K562 (cell line): ENCODE measurements at places on chromosomes 16 and 17. TPM values are rescaled to one million over a fixed set of nuclear protein-coding genes. Genes with fewer than 3 reads are reported as not detected.

TBX2 gene
- not detected in 2 replicates for polyA plus RNA-seq

GNG13 gene
- polyA plus RNA-seq = not detected in 2 replicates

- no peaks in the 10 kb centered on the region for H3K36me3 ChIP-seq
- H3K4me1 ChIP-seq = no peaks in the 10 kb centered on the region
- H3K27ac ChIP-seq = no peak overlapping the region
- H3K27me3 ChIP-seq = peaks cover 52% of the 10 kb centered on the region
Observed at GRCh38 chr16:84323606-84324005, 28.9 kb downstream of the WFDC1 start.

ALKBH5 gene
- polyA plus RNA-seq = 38.4 and 48.0 TPM in 2 replicates

GRCh38 chr17:41772218-41772585 lies 14.3 kb downstream of the JUP start:
- no peaks in the 10 kb centered on the region for H3K27me3 ChIP-seq
- no peak overlapping the region for H3K4me3 ChIP-seq
- peaks cover 28% of the 10 kb centered on the region for H3K4me1 ChIP-seq

DNA sequence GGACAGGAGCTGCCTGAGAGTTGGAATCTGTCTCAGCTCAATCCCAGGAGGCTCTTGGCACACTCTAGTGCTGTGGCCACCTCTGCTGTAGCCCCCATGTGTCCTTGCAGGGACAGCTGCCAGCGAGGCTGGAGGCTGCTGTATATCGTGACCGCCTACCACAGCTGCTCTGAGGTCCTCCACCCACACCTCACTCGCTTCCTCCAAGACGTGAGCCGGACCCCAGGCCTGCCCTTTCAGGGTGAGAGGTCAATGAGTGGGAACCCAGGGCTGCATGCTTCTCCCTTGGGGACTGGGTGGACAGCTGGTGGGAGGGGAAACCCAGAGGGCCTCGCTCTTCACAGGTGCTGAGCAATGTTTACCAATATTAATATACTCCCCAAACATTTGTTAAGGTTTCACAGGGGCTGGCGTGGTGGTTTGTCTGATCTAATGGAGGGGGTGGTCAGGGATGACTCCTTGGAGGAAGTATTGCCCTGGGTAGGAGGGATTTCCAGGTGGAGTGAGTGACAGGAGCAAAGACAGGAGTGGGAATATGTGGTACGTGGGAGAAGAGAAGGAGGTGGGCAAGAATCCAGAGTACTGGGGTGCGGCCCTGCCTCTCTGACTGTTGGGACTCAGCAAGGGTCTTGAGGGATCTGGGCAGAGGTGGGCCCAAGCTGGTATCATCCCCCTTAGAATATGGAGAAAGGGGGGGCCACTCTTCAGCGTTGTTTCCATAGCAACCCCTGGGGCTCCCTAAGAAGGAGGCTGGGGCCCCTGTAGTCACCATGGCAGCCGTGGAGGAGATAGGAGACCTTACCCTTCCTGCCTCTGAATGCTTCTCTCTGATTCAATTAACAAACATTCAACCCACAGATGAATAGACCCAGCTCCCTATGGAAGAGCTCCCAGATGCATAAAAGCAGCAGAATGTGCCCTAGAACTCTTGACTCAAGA lies 22.2 kb upstream of the ALKBH5 start:
- no peak for DNase-seq
- H3K27ac ChIP-seq = no peak overlapping the region
- no peaks in the 10 kb centered on the region for H3K36me3 ChIP-seq
- no peak overlapping the region for H3K4me3 ChIP-seq
- peaks cover 36% of the 10 kb centered on the region for H3K4me1 ChIP-seq

DNA sequence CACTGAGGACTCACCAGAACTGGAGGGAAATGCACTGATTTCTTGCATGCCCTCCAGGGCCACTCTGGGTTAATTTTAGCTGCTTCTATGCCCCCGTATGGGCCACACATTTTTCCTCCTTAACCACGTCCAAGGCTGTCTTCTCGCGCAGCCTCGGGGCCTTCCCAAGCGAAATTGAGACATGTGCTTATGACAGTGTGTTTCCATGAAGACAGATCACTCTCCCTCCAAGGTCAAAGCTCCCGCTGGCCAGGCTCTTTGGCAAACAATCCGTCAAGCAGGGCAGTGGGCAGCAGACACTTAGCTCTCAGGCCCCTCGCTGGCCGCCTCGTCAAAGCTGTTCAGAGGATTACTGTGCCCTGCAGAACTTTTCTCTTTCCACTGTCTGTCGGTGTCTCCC lies 243.0 kb upstream of the N4BP1 start:
- H3K36me3 ChIP-seq = no peaks in the 10 kb centered on the region
- H3K4me1 ChIP-seq = no peaks in the 10 kb centered on the region
- H3K27me3 ChIP-seq = no peaks in the 10 kb centered on the region
- DNase-seq = no peak
- H3K4me3 ChIP-seq = no peak overlapping the region
- H3K27ac ChIP-seq = no peak overlapping the region

DNA sequence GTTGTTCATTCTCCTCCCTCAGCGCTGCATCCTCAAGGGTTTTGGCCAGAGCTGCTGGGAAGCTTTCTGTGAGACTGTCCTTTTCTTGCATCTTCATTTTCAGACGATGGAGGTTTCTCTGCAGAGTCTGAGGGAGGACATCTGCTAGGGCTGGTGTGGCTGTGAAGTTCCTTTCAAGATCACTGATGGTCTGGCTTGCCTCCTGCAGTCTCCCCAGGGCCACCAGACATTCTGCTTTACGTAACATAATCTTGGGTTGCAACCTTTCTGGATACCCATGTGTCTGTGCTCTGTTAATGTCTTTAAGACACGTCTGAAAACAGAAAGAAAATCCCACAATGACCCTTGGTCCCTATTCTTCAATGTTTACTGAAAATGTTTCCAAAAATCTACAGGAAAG lies 29.0 kb downstream of the SMYD4 start:
- H3K36me3 ChIP-seq = peaks cover 32% of the 10 kb centered on the region
- peaks cover 9% of the 10 kb centered on the region; the same call in 2 of the 3 replicates for H3K4me1 ChIP-seq
- no peaks in the 10 kb centered on the region for H3K27me3 ChIP-seq
- no peak overlapping the region for H3K27ac ChIP-seq
- DNase-seq = no peak

- peaks cover 23% of the 10 kb centered on the region for H3K4me1 ChIP-seq
- H3K36me3 ChIP-seq = peaks cover 44% of the 10 kb centered on the region; the same call in 2 of the 3 replicates
- no peak overlapping the region for H3K4me3 ChIP-seq
Observed at GRCh38 chr16:89123001-89123830, 29.6 kb downstream of the ACSF3 start.

DNA sequence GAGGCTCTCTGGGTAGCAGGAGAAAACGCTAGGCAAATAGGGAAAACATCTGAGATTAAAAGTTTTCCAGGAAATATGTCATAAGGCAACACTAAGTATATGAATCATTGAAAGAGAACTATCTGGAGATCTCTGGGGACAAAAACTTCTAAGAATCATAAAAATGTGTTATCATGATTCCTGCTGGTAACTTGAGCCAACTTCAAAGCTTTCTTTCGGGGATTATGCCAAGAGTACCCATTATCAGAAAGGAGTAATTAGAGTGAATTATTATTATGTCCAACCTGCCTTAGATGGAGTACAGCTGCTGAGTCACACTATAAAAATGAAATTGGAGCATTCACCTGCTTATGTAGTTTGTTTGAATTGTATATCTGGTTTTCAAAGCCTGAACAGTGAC lies 488.5 kb upstream of the SOX9 start:
- H3K27me3 ChIP-seq = no peaks in the 10 kb centered on the region
- no peak overlapping the region for H3K4me3 ChIP-seq
- no peak overlapping the region for H3K27ac ChIP-seq
- H3K4me1 ChIP-seq = no peaks in the 10 kb centered on the region
- no peaks in the 10 kb centered on the region for H3K36me3 ChIP-seq

MYO18A gene
- polyA plus RNA-seq = 20.4 and 32.3 TPM in 2 replicates

- H3K36me3 ChIP-seq = no peaks in the 10 kb centered on the region
- no peaks in the 10 kb centered on the region; the same call in 1 of the 2 replicates for H3K4me1 ChIP-seq
- no peaks in the 10 kb centered on the region for H3K27me3 ChIP-seq
- DNase-seq = no peak
Observed at GRCh38 chr16:69820926-69821541, 58.9 kb downstream of the WWP2 start.

NHLRC4 gene
- 3.2 and 3.7 TPM in 2 replicates for polyA plus RNA-seq

DNA sequence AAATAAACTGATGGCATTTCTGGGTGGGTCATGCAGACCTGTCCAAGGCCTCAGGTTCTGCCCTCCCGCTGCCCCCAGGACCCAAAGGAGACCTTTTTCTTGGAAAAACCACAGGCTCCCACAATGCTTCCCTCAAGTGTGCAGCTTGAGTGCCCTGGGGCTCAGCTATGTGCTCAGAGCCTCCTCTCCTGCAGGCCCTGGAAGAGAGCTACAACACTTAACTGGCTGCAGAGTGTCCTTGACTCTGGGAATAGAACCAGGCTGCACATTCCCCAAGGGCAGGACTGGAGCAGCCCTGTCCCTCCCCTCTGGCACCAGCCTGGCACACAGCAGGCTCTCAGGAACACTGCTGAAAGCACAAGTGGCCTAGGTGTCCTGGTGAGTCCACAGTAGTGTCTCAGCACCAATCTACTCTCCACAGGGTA lies 4.8 kb upstream of the SREBF1 start:
- peak overlapping the region; percentile 100 for H3K27ac ChIP-seq
- H3K4me3 ChIP-seq = no peak overlapping the region
- no peaks in the 10 kb centered on the region for H3K27me3 ChIP-seq
- peak; percentile 53 for DNase-seq
- peaks cover 44% of the 10 kb centered on the region for H3K4me1 ChIP-seq

CCL8 gene
- not detected in 2 replicates for polyA plus RNA-seq
